ENCODE measurements at places on chromosomes 3 and 15.
A peak's percentile ranks its signal among the peaks of the same experiment; 100 is the strongest.

DNA sequence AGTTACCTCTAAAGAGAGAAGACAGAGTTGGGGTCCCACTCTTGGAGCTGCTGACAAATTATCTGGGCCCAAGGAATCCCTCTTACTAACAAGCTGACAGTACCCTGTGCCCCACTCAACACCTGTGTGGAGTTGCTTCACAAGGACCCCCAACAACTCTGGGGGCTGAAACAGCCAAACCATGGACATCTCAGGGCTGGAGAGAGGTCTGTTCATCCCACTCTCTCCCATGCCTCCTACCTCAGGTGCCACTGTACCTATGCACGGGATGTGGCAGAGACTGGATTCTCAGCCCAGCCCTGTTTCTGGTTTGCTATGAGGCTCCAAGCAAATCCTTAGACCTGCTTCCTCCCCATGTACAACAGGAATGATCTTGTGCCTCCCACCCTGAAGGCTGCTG, 101.7 kb downstream of the ETFA start:
- no peak for DNase-seq

DNA sequence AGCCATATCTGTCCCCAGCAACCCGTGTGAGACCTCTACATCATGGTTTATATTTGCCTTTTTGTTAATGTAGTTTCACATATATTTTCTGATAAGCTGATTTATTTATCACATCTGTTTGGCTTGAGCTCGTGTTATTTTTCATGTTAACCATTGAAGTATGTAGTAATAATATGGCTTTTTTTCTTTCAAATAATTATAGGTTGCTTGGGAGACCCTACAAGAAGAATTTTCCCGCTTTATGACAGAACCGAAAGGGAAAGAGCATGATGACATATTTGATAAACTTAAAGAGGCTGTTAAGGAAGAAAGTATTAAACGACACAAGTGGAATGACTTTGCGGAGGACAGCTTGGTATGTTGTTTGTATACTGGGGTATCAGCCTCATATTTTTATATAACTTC, 63.9 kb downstream of the OPA1 start:
- no peak for DNase-seq

- DNase-seq: no peak
Observed at GRCh38 chr3:136937851-136938250, 19.9 kb upstream of the IL20RB start.

GRCh38 chr3:57983734-57984518, 24.3 kb upstream of the FLNB start:
- peak; percentile 56 for DNase-seq

GRCh38 chr3:112979244-112979832, 4.4 kb upstream of the CD200R1 start:
- DNase-seq: peak; percentile 56

DNA sequence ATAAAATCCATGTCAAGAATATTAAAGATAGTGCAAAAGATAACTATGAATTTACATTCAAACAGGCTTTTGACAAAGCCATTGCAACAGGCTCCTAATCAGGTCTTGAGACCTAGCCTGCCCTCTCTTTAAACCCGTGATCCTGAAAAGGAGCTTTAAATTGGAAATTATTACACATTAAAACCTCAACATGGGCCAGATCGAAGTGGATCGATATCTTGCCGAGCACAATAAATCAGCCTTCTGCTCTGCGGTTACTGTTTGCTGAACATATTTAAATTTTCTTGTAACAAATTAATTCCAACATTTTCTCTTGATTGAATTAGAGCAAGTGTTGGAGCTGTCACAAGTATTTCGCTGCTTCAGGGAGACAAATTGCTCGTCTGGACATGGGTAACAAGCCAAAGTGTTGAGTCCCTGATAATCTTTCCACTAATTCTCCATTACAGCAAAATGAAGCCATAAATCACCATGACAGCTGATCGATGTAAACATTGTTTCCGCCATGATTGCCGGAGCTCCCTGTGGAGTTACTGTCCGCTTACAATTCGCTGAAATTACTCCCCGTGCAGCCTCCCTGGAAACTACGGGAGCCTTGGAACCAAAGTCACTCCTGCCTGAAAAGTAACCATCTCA, 47.6 kb downstream of the SHOX2 start:
- DNase-seq: no peak

DNA sequence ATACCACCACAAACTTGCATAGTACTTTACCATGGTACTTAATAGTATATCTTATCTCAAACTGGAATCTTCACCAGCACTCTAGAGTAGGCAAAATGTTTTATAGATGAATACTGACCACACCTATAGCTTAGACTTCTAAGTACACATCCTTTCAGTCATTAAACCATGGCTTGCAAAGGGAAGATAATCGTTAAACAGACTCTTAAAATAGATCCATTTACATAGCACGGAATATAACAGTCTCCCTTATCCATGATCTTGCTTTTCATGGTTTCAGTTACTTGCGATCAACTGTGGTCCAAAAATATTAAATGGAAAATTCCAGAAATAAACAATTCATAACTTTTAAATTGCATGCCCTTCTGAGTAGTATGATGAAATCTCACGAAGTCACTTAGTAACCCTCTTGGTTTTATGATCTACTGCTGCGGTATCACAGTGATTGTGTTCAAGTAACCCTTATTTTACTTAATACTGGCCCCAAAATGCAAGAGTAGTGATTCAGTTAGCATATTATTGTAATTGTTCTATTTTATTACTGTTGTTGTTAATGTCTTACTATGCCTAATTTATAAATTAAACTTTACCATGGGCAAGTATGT, 111.4 kb downstream of the HERC1 start:
- DNase-seq: no peak

DNA sequence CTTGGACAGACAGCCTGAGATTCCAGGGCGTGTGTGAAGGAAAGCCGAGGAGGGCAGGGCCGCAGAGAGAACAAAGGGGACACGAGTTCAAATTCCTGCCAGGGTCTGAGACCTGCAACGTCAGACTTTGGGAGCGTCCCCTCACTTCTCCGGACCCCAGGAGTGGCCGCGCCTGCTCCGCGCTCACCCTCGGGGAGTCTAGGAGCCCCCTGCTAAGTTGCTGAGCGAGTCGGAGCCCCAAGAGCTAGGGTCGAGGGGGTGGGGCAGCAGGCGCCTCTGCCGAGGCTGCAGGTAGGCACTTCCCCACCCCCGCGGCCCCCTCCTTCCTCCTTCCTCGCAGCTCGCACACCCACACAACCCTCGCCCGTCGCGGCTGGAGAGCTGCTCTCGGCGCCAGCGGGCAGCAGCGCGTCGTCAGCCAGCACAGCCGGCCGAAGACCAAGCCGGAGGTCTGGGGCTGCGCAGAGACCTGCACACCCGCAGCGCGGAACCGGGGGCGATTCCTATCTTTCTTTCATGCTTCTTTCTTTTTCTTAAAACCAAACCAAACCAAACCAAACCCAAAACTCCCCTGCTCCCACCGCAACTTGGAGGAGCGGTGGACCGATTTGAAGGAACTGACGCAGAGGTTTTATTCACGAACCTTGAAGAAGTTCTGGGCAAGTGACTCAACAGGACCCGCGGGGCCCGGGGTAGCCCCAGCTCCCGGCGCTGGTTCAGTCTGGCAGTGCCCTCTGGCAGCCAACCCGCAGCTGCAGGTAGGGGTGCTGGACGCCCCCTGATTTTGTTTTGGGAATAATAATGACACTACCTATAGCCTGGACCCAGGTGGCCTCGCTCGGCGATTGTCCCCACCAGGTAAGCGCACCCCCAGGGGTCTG, at the start of gene ANKRD34C:
Gene ANKRD34C, plus strand, starts transcription at position 352 of the 881 bp plus-strand sequence. CDS start 10,563 bp downstream, outside the sequence.
- no peak for DNase-seq

- DNase-seq: no peak
Observed at GRCh38 chr3:67686069-67686468, 31.7 kb upstream of the SUCLG2 start.

DNA sequence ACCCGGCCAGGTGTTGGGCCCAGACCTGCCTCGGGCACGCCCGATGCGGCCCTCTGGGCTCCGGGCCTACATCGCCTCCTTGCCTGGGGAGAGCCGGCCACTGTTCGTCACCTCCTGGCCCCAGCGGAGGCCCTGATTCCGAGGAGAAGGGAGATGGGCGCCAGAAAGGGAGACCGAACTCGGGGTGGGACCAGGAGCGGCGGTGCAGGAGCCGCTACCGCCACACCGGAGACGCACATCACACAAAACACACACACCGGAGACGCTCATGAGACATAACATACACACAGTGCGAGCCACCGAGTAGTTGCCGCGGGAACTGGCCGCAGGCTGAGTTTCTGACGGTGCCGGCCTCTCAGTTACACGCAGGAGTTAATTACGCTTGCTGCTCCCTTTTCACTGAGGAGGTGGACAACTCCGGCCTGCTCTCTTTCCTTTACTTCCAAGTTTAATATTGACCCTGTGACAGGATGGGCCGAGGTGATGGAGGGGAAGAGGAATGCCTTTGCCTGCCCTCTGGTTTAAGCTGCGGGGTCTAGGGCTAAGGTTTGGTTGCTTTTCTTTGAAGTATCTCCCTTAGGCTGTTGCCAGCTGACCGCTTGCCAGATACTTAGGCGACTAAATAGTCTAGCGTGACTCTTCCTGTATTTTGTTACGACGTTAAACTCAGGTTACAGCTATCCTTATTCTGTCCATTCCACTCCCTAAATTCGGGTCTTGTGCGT, 570 bp downstream of the PCNP start:
- peak; percentile 46 for DNase-seq

GRCh38 chr3:33096093-33096868, 665 bp downstream of the GLB1 start:
- DNase-seq: peak; percentile 28

- DNase-seq: no peak
Observed at GRCh38 chr3:142507241-142507640, 59.4 kb upstream of the XRN1 start.

- DNase-seq: no peak
Observed at GRCh38 chr3:71647751-71648150, 64.2 kb upstream of the FOXP1 start.

DNA sequence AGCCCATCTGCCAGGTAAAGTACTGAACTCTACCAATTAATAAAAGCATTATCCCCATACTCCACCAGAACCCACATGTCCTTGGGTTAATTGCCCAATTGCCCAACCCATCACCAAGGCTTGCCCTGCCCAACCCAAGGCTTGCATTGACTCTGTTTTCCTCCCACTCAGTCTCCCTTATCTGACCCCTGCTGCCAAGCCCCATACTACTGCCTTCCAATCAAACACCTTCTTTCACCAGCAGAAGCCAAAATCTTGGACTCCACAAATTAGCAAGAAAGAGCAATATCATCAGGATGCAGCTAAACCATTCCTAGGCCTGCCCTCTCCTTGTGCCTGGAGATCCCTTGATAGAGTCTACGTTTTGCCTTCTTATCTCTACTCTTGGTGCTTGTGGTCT, 602.9 kb downstream of the NTRK3 start:
- DNase-seq: no peak

DNA sequence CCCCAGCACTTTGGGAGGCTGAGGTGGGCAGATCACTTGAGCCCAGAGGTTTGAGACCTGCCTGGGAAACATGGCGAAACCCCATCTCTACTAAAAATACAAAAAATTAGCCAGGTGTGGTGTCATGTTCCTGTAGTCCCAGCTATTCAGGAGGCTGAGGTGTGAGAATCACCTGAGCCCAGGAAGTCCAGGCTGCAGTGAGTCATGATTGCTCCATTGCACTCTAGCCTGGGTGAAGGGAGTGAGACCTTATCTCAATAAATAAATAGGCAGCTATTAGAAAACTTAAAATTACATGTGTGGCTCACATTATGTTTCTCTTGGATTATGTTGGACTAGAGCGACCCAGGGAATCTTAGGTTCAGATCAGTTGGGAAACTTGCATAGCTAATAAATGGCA, 69.7 kb downstream of the RPLP1 start:
- DNase-seq: no peak

Measured in CD4-positive, alpha-beta T cell treated with Interleukin-6 at 100 ng/mL for 8 hours (primary cell).